ENCODE measurements at places on chromosomes 3 and 15.

- DNase-seq: no peak
These were observed 24.4 kb downstream of the PCSK6 start for GRCh38 chr15:101464999-101465669.

DNA sequence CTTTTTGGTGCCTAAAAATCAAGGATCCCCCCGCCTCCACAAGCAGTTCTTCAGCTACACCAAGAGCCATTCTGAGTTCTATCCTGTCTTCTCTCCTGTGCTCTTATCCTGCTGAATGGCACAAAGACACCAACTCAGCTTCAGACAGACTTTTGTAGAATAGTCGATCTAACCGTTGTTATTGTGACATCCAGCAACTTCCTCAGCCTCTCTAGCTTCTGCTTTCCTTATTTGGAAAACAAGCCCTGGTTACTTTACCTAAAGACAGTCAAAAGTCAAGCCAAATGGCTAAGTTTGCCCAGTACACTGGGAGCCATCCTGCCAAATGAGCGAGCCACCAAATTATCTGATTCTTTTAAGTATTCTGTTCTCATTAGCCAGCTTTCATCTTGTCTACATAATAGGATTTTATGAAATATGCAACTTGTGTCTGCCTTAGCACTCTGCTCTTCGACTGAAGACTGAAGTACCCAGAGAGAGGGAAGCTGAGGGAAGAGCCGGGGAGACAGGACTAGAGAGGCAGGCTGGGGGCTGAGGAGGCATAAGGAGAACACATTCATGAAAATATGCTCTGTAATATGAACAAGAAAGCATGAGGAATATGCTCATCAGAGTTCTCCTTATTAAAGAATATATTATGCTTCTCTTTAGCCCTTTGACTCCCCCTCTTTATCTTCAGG is 35.1 kb downstream of the LYZL4 start:
- no peak for DNase-seq

- no peak for DNase-seq
These were observed 413.8 kb upstream of the CCDC54 start for GRCh38 chr3:106963442-106963841.

DNA sequence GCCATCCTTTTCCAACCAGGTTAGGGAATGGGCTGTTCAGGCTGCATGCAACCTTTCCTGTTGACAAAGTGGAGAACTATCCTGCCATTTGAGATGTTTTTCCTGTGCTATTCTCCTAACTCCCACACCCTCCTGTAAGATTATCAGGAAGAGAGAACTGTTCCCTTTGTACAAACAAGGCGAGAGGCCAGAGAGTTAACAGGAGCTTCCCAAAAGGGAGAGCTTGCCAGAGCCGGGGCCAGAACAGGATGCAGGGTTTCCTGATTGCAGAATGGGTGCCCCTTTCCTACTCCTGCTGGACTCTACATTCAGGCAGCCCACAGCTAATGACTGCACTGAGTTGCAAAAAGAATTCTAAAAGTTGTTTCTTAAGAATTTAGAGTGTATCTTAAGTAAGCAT is 17.1 kb downstream of the PML start:
- no peak for DNase-seq

- DNase-seq: peak; percentile 45
These were observed 225.9 kb upstream of the C2CD4B start for GRCh38 chr15:62390791-62391640.

- DNase-seq: no peak
These were observed 226.9 kb upstream of the CHRNA7 start for GRCh38 chr15:31803388-31803884.

- DNase-seq: no peak
These were observed 202.3 kb downstream of the CADPS start for GRCh38 chr3:62672988-62673313.

GRCh38 chr3:188721990-188722389 is 449.8 kb upstream of the TPRG1 start:
- DNase-seq: no peak

- no peak for DNase-seq
These were observed 499.6 kb upstream of the KCNMB2 start for GRCh38 chr3:178036451-178037144.

GRCh38 chr15:28901587-28901980 is 15.8 kb downstream of the APBA2 start:
- no peak for DNase-seq

GRCh38 chr15:90013503-90013937 is 12.4 kb downstream of the ZNF710 start:
- no peak for DNase-seq

GRCh38 chr15:74978503-74978902 is 16.9 kb upstream of the SCAMP5 start:
- DNase-seq: peak; percentile 58

- DNase-seq: no peak
These were observed at the start of gene C3orf85 for GRCh38 chr3:109136523-109136922. Gene C3orf85, plus strand, starts transcription at chr3:109136719. Its CDS starts 129 bp downstream, at chr3:109136848.
